ENCODE measurements at places on chromosomes 5 and 9. TPM values are rescaled to one million over a fixed set of nuclear protein-coding genes. Genes with fewer than 3 reads are reported as not detected.

The GKAP1 gene
- 4.0 TPM for total RNA-seq

The ZNF483 gene
- total RNA-seq = 3.3 TPM

The PDCD1LG2 gene
- 0.82 TPM for total RNA-seq

The OSMR gene
- total RNA-seq = 13.5 TPM

The SHISAL2B gene
- not detected for total RNA-seq

The DAB2IP gene
- 9.4 TPM for total RNA-seq

The HSPB3 gene
- total RNA-seq = 2.5 TPM

The ANKRD33B gene
- 11.8 TPM for total RNA-seq

The DOCK8 gene
- 1.9 TPM for total RNA-seq

The SELENOP gene
- total RNA-seq = not detected

The PLEKHG4B gene
- 0.83 TPM for total RNA-seq

The CAPSL gene
- total RNA-seq = not detected

The GRIN1 gene
- total RNA-seq = not detected

The LHX3 gene
- total RNA-seq = not detected

The C9 gene
- total RNA-seq = not detected

The ZNF883 gene
- total RNA-seq = 3.1 TPM

The ACSL6 gene
- 0.34 TPM for total RNA-seq

The PCDHB10 gene
- total RNA-seq = 3.0 TPM

The KIF4B gene
- total RNA-seq = 0.03 TPM

The SLC25A2 gene
- not detected for total RNA-seq

The LAMC3 gene
- total RNA-seq = 1.5 TPM

The CREB3 gene
- total RNA-seq = 41.9 TPM

The CNTNAP3 gene
- 48.8 TPM for total RNA-seq

The ANKRD18B gene
- total RNA-seq = 7.8 TPM

The ROR2 gene
- not detected for total RNA-seq

The TICAM2 gene
- 2.3 TPM for total RNA-seq

The GAS1 gene
- total RNA-seq = 1.4 TPM

The PCDHB7 gene
- total RNA-seq = 6.7 TPM

The TAF11L5 gene
- total RNA-seq = not detected

The FAXDC2 gene
- 4.5 TPM for total RNA-seq

The TMC1 gene
- 0.19 TPM for total RNA-seq

The SLC6A3 gene
- total RNA-seq = not detected

The RCL1 gene
- total RNA-seq = 37.3 TPM

The SNAPC3 gene
- 57.2 TPM for total RNA-seq

The IFNA13 gene
- total RNA-seq = not detected

All from A375 (cell line).